ENCODE measurements at places on chromosomes 2 and 18.

- DNase-seq = no peak
These were observed 180.3 kb upstream of the TCF4 start for GRCh38 chr18:55768255-55768654.

- DNase-seq = no peak
These were observed 3.9 kb upstream of the TNS1 start for GRCh38 chr2:218006741-218007140.

GRCh38 chr2:176755537-176756135, 457.0 kb upstream of the HNRNPA3 start:
- DNase-seq = no peak

GRCh38 chr2:793236-793635, 116.0 kb upstream of the TMEM18 start:
- DNase-seq = no peak

DNA sequence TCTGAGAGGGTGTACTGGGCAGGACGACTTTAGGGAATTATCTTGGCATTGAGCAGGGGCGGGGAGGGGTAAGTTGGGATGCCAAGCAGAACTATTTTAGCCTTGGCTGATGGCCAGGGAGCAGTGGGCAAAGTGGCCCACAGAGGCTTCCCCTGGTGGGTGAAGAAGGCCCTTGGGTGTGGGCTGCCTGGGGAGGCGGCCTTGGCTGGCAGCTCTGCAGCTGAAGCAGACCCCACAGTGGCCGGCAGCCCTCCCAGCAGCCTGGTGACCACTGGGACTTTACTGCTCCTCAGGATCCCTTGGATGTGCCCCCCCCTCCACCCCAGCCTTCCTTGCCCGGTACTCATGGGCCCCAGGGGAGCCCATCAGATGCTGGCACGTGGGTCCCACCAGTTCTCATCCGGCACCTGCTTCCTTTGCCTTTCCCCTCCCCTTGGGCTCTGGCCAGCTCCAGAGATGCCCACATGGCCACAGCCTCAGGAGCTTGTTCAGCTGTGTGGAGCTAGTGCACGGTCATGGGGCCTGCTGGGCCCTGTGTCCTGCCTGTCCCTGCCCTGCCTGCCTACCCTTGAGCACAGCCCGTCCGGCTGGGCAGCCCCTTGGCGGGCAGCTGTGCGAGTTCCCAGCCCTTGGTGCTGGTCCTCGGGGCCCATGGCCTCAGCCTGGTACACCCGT, 122.1 kb upstream of the HS6ST1 start:
- DNase-seq = no peak

DNA sequence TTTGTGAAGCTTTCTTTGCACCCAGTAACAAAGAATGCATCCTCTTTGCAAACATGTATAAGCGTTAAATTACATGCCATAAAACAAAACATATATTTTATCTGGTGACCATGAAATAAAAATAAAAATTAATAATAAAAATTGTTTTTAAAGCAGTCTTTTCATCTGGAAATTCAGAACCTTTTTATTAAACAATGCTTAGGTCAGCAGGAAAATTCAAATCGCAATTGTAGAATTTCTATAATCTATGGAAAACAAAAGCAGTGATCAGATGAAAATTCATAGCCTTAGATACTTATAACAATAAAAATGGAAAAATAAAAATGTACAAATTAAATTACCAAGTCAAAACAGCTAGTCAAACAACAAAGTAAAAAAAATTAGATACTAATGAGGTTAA, 435.9 kb upstream of the CHAC2 start:
- DNase-seq = no peak

- DNase-seq = no peak
These were observed 105.9 kb upstream of the RMDN2 start for GRCh38 chr2:37819186-37819585.

GRCh38 chr2:207632575-207633493, 7.6 kb upstream of the METTL21A start:
- no peak for DNase-seq

- DNase-seq = no peak
These were observed 69.3 kb downstream of the TIMM21 start for GRCh38 chr18:74217476-74218143.

- no peak for DNase-seq
These were observed 1.5 kb downstream of the ACTR3 start for GRCh38 chr2:113891265-113891959.

- DNase-seq = no peak
These were observed 303.5 kb downstream of the HRH4 start for GRCh38 chr18:24763765-24764513.

GRCh38 chr2:182824767-182825158, 41.7 kb downstream of the FRZB start:
- no peak for DNase-seq

DNA sequence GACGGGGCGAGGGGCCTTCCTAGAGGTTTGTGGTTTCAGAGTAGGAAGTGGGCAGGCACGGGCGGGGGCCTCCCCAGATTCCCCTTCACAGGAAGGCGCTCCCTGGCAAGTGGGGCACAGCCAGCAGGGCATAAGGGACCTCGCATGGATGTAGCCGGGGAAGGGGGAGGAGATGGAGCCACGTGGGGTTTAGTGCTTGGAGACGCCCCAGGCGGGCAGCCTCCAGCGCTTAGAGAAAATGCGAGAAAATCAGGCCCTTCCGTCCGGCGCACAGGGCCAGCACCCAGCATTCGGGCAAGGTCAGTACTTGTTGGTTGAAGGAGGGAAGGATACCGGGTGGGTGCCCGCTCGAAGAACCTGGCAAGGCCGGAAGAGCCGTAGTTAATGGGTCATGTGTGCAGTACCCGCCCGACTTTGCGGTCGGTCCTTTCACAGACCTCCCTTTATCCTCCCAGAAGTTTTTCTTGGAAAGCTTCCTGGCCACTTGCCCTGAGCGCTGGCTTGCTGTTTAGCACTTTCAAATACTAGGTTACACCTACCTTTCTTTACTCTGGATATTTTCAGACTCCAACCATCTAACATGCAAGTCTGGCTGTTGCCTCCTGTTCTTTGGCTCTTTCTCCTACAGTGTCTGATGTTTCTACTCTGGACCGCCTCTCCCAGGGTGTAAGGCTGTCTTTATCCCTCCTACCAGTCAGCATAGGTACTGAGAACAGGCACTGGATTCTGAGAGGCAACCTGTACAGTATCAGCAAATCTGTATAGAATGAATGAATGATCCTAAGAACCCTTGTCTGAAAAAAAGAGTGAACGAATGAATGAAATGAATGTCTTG, 78.1 kb downstream of the CIB4 start:
- no peak for DNase-seq

DNA sequence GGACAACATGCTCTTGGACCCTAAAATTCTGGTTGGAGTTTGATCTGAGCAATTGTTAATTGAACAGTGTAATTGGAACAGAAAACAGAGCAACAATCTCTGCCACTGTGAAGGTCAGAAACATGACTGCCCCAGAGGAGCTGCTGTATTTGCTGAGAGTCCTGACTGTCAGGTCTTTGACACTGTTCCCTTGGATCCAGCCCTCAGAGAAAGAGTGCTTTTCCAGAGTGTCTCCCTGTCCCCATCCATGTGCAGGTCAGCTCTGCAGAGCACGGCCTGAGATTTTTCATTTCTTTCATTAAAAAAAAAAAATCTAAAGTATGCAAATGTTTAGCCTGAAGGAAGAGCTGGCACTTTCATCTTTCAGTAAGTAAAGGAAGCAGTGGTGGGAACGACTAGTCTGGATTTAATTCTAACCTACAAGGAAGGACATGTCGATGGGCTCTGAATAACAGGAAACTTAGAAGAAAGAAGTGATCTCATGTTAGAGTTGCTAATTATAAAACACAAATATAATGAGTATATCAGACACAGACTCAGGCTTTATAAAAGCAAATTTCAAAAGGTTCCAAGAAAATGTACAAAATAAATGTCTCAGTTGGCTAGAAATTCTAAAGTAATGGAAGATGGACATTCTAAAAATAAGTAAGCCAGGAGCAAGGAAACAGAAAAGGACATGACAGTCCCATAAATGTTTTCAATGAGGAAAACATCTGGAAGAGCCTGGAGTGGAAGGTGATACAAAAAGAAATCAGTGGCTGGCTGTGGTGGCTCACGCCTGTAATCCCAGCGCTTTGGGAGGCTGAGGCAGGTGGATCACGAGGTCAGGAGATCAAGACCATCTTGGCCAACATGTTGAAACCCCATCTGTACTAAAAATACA, 876.5 kb downstream of the EPHA4 start:
- DNase-seq = no peak
